ENCODE measurements at places on chromosomes 13 and 19.

GRCh38 chr19:11018763-11019162, 57.9 kb downstream of the SMARCA4 start:
- no peak for DNase-seq

- DNase-seq: no peak
These were observed 10.6 kb downstream of the PCDH8 start for GRCh38 chr13:52837850-52838249.

- DNase-seq: no peak
These were observed 56.1 kb upstream of the ATXN8OS start for GRCh38 chr13:70051531-70051930.

DNA sequence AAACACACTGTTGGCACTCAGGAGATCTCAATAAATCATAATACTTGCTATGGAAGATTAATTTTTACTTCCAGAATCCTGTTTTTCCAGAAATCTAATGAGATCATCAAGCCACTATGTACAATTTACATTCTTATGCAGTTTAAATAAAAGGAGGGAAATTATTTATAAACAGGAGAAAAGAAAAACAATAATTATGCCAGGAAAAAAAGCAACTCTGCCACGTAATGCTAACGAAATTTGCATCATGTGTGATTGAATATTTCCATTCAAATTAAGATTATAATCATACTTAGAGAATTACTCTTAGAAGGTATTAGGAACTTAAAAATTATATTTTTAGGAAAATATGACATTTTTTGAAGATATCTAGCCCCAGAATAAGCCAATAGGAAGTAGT, 13.0 kb downstream of the FAM124A start:
- DNase-seq: no peak

DNA sequence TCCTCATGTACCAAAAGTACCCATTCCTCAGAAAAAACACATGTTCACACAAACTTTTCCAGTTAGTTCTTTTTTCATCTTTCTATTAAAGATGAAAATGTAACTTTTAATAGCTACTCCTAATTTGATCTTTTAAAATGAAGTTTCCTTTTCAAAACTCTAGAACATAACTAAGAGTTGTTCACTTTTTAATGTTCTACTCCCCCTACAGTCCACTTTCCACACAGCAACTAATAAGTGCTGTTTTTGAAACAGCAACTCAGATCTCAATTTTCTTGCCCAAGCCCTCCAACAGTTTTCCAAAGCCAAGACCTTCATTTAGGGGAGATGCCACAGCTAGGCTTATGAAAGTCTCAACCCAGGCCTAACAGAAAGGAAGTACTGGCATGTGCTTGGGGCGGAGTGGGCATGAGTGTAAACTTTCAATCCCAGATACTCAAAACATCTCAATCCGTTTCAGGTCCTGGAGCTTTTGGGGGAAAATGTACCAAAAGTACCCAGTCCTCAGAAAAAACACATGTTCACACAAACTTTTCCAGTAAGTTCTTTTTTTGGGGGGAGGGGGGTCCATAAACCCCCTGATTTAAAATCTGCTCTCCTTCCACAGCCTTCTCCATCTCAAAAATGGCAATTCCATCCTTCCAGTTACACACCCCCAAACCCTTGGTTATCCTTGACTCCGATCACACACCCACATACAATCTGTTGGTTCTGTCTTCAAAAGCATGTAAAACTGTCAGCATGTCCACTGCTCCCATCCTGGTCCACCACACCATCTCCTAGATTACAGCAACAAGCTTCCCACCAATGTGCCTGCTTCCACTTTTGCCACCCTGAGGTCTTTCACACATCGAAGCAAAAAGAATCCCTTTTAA, 2.0 kb downstream of the FBL start:
- no peak for DNase-seq

DNA sequence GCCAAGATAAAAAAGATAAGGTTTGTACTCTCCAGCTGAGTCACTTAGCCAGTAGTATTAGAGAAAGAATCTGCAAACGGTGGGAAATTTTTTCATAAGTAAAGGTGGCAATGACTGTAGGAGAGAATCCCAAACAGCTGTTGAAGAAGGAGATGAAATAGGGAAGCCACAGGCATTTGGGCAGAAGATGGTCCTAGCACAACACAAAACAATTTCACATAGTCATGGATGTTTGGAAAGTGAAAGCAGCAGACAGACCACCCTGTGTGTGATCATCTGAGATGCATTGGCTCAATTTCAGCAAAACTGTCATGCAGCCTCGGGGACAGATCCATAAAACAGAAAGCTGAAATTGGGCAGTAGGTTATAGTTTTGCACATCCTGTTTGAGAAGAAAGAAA, 2832.4 kb downstream of the PCDH9 start:
- peak; percentile 16 for DNase-seq
